Melanocyte of skin (primary cell): ENCODE measurements at places on chromosomes 7 and 10. TPM values are rescaled to one million over a fixed set of nuclear protein-coding genes. Genes with fewer than 3 reads are reported as not detected.

Gene EIF3B
- total RNA-seq = 138 and 232 TPM in 2 replicates

Gene GPR141
- total RNA-seq = not detected in 2 replicates

Gene YAE1
- 26.3 and 49.7 TPM in 2 replicates for total RNA-seq

Gene ASIC3
- 0.33 and 2.6 TPM in 2 replicates for total RNA-seq

Gene RAB19
- total RNA-seq = not detected in 2 replicates

Gene LIPM
- not detected in 2 replicates for total RNA-seq

Gene STRIP2
- total RNA-seq = 14.9 and 17.6 TPM in 2 replicates

Gene ZFAND2A
- total RNA-seq = 6.0 and 19.3 TPM in 2 replicates

Gene OPN4
- total RNA-seq = not detected in 2 replicates

Gene PNLIP
- total RNA-seq = not detected in 2 replicates

Gene SPAM1
- not detected in 2 replicates for total RNA-seq

Gene CPN1
- total RNA-seq = 5.2 and 5.3 TPM in 2 replicates

Gene SCD
- 898 and 1,020 TPM in 2 replicates for total RNA-seq

Gene SLC39A12
- total RNA-seq = under 0.01 and 0.69 TPM in 2 replicates

Gene LEP
- under 0.01 TPM in 1 of 2 replicates, not detected in the other for total RNA-seq

Gene VWDE
- total RNA-seq = not detected in 2 replicates

Gene MOGAT3
- total RNA-seq = not detected in 2 replicates

Gene SYT15
- total RNA-seq = under 0.01 TPM in 1 of 2 replicates, not detected in the other

Gene HYAL4
- not detected in 2 replicates for total RNA-seq

Gene LRRD1
- total RNA-seq = under 0.01 and 0.31 TPM in 2 replicates

Gene VAX1
- total RNA-seq = 0.15 TPM in 1 of 2 replicates, not detected in the other

Gene ITGB8
- total RNA-seq = 351 and 429 TPM in 2 replicates

Gene SPDYE16
- not detected in 2 replicates for total RNA-seq

Gene SLC18A3
- total RNA-seq = not detected in 2 replicates

Gene FOXI2
- total RNA-seq = not detected in 2 replicates

Gene SPDYE8
- not detected in 2 replicates for total RNA-seq

Gene CNNM1
- total RNA-seq = 5.3 and 5.9 TPM in 2 replicates

Gene GARIN1A
- 1.4 and 1.5 TPM in 2 replicates for total RNA-seq

Gene SH2D4B
- under 0.01 TPM in 1 of 2 replicates, not detected in the other for total RNA-seq

Gene SLC35G1
- 6.2 and 15.6 TPM in 2 replicates for total RNA-seq

Gene SDK1
- 1.7 and 2.9 TPM in 2 replicates for total RNA-seq

Gene CAMK1D
- 0.33 and 0.62 TPM in 2 replicates for total RNA-seq

Gene SUPV3L1
- total RNA-seq = 25.5 and 40.7 TPM in 2 replicates

Gene TAS2R41
- total RNA-seq = not detected in 2 replicates

Gene PAX2
- total RNA-seq = not detected in 2 replicates

Gene IKZF1
- not detected in 2 replicates for total RNA-seq

Gene ADAMTS14
- under 0.01 and 1.5 TPM in 2 replicates for total RNA-seq

Gene C7orf57
- 0.34 and 0.36 TPM in 2 replicates for total RNA-seq

Gene CALY
- not detected in 2 replicates for total RNA-seq

Gene ZNF503
- total RNA-seq = 6.5 and 8.3 TPM in 2 replicates

Gene OPN1SW
- not detected in 2 replicates for total RNA-seq

Gene ICA1
- 10.3 and 12.4 TPM in 2 replicates for total RNA-seq

Gene TRPV5
- total RNA-seq = not detected in 2 replicates

Gene SLC29A3
- 1.3 and 2.0 TPM in 2 replicates for total RNA-seq

Gene LRIT1
- total RNA-seq = not detected in 2 replicates

Gene FOXP2
- total RNA-seq = 5.5 and 6.2 TPM in 2 replicates

Gene SAP25
- total RNA-seq = not detected in 2 replicates

Gene PTF1A
- total RNA-seq = not detected in 2 replicates

Gene C10orf71
- total RNA-seq = not detected in 2 replicates

Gene GRM3
- total RNA-seq = not detected in 2 replicates

Gene PRF1
- total RNA-seq = not detected in 2 replicates

Gene CALD1
- 111 and 224 TPM in 2 replicates for total RNA-seq

Gene WNT2
- total RNA-seq = not detected in 2 replicates
